ENCODE measurements at places on chromosomes 7 and 10.

- no peak for DNase-seq
Measured at GRCh38 chr10:125976960-125977605, 80.7 kb downstream of the FANK1 start.

- DNase-seq = no peak
Measured at GRCh38 chr10:28559618-28560017, 26.7 kb downstream of the WAC start.

GRCh38 chr10:11625019-11625735 lies 13.7 kb upstream of the USP6NL start:
- DNase-seq = peak; percentile 96

GRCh38 chr7:70565721-70566370 lies 566.1 kb upstream of the GALNT17 start:
- no peak for DNase-seq

- no peak for DNase-seq
Measured at GRCh38 chr10:52106011-52106410, 208.1 kb upstream of the DKK1 start.

DNA sequence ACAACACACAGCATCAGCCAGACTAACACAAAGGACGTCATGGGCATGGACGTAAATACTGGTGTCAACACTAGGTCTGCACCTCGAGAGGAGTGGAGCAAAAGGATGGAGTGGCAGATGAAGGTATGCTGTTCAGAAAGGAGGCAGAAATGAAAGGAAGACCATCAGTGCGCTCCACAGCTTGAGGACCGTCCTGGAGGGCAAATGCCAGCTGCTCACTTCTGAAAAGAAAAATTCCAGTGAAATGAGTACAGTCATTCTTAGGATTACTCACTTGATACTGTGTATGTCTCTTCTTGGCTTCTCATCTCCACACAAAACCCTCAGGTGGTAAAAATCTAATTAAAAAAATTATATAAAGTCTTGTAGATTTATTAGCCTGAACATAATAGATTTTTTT lies 44.8 kb downstream of the EGFR start:
- no peak for DNase-seq

GRCh38 chr7:129574487-129574886 lies 37.0 kb upstream of the NRF1 start:
- DNase-seq = no peak

DNA sequence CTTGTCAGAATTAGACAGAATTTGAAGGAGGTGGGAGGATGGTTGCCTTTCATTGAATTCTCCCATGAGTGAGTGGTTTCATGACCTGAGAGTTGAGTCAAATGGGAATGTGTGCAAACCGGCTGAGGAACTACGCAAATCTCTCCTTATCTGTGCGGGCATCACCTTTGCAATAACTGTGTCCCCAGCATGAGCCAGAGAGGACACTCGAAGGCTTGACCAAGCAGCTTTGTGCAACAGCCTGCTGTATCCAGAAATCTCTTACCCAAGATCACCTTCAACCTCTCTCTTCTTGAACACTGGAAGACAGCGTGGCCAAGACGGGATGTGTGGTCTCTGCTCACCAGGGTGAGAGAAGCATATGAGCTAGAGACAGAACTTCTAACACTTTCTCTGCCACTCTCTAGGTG lies 93.8 kb upstream of the IKZF1 start:
- DNase-seq = no peak

- no peak for DNase-seq
Measured at GRCh38 chr7:70727861-70728260, 404.1 kb upstream of the GALNT17 start.
